ENCODE measurements at places on chromosomes 7 and 10.

- no peak for DNase-seq
Measured at GRCh38 chr7:38973760-38974159, 3.9 kb upstream of the POU6F2 start.

DNA sequence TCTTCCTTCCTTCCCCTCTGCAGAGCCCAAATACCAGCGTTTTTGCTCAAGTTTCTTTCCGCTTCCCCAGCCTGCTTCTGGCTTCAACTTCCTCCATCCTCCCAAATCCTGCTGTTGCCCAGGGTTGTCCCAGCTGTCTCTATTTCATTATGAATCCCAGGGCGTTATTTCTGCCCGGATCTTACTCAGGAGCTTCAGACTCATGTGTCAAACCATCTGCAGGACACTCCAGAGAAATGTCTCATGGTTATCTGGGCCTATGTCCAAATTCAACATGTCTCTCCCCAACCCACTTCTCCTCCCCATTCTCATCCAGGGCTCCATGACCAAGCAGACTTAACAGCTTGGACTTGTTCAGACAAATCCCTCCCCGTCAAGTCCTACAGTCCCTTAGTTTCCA lies 15.6 kb downstream of the ARHGAP22 start:
- DNase-seq: no peak

- peak; percentile 84 for DNase-seq
Measured at GRCh38 chr10:50624866-50625501, 1.2 kb upstream of the SGMS1 start.

DNA sequence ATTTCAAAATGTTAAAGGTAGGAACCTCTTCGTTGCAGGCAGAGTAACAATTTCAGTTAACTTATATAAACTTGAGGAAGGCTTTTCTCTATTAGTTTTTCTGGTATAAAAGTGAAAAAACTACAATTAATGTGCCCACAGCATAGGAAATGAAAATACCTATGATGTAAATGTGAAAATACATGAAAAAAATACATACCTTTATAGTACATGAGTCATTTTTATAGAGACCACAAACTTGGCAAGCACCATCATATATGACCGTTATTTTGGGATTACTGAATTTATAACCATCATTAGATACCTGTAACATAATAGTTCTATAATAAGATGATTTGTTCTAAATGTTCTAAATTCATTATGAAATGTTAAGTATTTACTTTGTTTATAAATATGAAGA lies 42.7 kb downstream of the VWDE start:
- no peak for DNase-seq

DNA sequence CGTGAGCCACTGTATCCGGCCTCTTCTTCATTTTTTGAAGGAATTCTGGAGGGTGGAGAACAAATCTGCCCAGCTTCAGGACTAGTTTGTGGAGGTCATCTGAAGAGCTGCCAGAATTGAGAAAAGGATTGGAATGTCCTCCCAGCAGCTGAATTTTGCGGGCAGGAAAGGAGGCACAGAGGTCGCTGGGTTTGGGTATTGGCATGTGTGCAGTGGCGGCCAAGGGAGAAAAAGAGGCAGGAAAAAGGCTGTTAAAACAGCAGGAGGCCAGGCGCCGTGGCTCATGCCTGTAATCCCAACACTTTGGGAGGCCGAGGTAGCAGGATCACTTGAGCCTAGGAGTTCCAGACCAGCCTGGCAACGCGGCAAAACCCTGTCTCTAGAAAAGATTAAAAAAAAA lies 80.4 kb downstream of the HIP1 start:
- no peak for DNase-seq

GRCh38 chr7:104655592-104655991 lies 327.2 kb downstream of the LHFPL3 start:
- no peak for DNase-seq

- no peak for DNase-seq
Measured at GRCh38 chr7:117012284-117012683, 59.0 kb downstream of the ST7 start.

DNA sequence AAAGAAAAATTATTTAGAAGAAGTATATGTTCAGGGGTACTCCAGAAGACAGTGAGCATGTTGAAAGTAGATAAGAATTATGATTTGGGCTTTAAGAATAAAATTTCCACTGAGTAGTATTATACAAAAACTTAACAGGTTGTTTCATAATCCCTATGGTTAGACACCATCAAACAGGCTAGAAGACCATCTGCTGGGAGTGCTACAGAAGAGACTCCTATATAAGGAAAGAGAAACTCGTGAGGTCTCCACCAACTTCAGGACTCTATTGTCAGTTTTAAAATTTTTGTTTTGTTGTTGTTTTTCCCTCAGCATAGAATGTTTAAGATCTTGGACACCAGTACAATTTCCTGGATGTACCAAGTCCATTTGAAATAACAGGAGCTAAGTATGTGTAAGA lies 13.1 kb downstream of the DNAJC1 start:
- DNase-seq: no peak

DNA sequence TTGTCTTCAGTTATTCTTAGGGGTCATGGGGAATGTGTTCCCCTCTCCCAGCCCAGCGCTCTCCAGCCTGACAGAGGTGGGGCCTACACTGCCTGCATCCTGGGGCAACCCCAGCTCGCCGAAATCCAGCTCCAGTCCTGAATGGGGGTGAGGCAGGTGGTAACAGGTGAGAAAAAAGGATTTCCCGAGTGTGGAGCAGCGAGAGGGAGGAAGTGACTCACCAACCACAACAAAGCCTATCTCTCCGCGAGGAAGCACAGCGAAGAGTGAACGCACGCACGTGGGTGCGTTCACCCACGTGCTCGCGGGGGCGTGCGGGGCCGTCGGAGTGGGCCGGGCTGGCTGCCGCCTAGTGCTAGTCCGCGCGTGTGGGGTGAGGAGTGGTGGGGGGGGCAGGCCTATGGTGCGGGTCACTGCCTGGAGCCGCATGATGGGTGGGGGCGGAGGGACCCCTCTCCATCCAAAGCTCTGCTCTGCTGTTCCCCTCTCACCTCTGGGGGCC lies 855 bp upstream of the PALD1 start:
- no peak for DNase-seq

- no peak for DNase-seq
Measured at GRCh38 chr7:72781161-72781560, 46.8 kb downstream of the TYW1B start.

GRCh38 chr10:48606530-48607355 lies 1.9 kb upstream of the ARHGAP22 start:
- no peak for DNase-seq

DNA sequence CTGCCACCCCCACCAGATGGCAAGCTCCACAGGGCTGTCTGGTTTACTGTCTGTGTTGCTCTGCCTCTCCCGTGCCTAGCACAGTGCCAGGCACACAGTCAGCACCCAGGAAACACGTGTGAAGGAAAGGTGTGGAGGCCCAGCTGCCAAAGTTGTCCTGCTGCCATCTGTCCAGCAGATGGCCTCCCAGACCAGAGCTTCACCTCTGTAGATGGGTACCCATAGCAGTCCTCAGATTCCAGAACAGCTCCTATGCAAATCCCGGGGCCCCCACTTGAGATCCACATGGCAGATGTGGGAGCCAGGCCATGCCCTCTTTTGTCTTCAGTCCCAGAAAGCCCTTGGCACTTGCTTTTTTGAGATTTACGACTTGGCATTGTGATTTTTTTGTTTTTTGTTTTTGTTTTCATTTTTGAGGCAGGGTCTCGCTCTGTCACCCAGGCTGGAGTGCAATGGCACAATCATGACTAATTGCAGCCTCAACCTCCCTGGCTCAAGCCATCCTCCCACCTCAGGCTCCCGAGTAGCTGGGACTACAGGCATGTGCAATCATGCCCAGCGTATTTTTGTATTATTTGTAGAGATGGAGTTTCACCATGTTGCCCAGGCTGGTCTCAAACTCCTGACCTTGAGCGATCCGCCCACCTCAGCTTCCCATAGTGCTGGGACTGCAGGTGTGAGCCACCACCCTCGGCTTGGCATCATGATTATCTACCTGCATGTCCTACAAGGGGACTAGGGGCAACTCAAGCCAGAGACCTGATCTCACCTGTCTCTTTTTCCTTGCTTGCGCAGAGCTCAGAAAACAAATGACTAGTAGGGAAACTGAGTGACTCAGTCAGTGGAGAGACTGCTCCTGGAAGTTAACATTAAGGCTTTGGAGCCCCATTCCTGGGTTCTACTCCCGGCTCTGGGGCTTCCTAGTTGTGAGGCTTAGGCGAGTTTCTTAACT lies 16.9 kb upstream of the PALD1 start:
- DNase-seq: peak; percentile 64

GRCh38 chr7:77967429-77967828 lies 168.9 kb downstream of the PHTF2 start:
- DNase-seq: no peak

DNA sequence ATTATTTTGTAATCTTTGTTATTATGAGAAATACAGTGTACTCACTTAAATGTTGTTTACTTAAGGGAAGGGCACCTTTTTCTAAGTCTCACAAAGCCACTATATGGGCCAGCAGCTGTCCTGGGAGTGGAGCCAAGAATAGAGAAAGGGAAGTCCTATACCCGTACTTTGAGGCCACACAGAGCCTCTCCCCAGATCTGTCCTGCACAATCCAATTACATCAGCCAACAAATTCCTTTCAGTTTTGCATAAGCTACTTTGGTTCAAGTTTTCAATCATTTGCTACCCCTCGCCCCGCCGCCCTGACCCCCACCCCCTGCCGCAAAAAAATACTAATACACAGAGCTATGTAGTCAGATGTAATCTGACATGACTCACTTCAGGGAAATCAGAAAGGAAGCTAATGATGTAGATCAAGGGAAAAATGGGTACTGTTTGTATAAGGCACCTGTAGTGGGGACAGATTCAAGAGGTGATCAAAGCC lies 297.4 kb upstream of the NEBL start:
- no peak for DNase-seq

DNA sequence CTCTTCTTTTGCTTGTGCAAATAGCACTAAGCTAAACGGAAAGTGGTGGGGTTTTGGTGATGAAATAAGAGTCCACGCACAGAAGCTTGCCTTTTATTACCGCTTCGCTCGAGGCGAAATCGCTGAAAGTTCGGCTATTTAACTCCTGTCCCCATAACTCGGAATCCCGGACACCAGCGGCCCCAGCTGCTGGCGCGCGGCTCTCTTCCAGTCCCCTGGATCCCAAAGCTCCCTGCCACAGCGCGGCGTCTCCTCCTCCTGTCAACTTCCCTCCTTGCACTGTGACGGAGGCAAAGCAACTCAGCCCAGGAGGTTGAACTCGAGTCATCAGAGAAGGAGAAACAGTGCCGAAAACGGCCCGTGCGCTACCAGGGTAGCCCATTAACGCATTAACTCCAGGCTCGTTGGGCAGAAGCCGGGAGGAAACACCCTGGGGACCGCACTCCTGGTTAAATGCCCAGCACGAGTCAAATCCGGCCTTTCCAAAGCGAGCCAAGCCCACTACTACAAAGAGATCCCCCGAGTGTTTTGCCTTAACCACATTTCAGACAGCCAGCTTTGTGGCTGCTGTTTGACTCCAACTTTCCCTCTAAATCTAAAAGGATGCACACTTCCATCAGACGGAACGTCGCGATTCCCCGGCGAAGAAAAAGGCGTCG lies 1.3 kb downstream of the SEMA3D start:
- DNase-seq: peak; percentile 22

DNA sequence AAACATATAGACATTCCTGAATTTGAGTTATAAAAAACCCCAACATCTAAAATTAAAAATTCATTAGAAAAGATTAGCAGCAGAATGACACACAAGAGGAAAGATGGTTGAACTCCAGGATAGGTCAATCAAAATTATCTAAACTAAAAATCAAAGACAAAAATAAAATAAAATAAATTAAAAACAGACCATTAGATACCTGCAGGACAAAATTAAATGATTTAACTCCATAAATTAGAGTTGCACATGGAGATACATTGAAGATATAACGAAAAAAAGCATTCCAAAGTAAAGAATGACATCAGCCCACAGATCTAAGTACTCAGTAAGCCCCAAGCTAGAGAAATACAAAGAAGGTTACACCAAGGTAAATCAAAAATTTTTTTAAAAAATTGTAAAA lies 226.1 kb upstream of the SORCS1 start:
- no peak for DNase-seq

DNA sequence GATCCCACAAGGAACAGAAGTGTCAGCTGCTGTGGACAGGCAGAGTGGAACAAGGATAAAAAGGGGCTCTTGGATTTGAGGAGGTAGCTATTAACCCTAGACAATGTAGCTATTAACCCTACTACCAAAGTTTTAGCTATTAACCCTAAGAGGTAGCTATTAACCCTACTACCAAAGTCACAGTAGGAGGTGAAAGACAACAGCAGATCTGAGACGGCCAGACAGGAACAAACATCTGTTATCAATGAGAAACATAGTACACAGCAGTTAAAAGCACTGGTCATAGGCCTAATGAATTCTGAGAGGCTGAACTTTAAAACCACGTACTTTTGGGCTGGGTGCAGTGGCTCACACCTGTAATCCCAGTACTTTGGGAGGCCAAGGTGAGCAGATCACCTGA lies 11.9 kb downstream of the ERCC6 start:
- no peak for DNase-seq

DNA sequence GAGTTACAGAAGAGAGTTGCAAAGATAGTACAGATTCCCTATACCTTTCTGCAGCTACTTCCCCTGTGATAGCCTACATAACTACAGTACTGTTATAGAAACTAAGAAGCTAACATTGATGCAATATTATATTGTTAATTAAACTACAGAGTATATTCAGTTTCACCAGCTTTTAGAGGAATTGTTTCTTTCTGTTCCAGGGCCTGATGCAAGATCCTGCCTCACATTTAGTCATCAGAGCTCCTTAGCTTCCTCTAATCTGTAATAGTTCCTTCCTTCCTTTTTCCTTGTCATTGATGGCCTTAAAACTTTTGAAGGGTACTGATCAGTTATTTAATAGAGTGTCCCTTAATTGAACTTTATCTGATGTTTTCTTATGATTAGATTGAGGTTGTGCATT lies 56.8 kb downstream of the SDHAF3 start:
- no peak for DNase-seq

DNA sequence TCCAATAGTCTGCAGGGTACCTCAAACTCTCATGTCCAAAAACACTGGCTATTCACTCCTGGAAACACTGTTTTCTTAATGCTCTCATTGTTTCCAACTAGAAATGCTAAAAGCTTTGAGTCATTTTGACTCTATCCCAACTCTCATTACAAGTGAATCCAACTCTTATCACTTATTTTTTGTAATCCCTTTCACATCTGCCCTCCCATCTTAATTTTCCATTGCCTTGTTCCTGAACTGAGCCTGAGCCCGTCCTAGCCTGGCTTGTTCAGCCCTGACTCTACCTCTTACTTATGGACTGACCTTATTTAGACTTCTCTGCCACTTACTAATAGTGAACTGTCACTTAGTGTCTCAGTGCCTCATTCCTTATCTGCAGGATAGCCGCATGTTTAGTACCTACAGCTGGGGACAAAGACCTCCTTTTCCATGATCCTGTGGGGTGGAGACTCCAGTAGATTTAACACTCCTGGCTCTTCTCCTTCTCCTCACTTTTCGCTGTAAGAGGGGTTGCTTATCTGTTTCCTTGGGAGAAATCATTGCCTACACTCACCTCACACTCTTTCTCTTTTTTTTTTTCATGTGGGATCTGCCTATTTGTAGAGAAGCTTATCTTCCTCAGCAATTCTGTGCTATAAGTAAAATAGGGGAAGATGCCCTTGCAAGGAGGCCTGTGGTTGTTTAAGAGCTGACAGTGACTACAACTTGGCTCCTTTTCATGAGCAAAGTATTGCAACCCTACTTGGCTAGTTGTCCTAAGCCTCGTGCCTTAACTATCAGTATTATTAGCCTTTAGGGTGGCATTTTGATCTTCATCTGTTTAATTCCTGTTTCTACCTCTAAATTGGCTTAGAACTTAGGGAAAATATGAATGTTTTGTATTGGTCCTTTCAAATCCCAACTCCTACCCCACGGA lies 56.4 kb downstream of the SLC16A12 start:
- no peak for DNase-seq

All from dorsolateral prefrontal cortex (tissue), 122 donors.